Stimulated activated CD8-positive, alpha-beta memory T cell treated with anti-CD3 and anti-CD28 coated beads, Interleukin-4, amount 100 ng/mL, for 1 hour (primary cell): ENCODE measurements at places on chromosomes 5 and 9.

GRCh38 chr9:128149001-128149701, at the start of gene LCN2:
LCN2 (plus strand) TSS chr9:128149453; CDS start chr9:128149526, 73 bp downstream.
- no peak for DNase-seq

- DNase-seq = no peak
Measured at GRCh38 chr5:142455856-142456255, 131.0 kb upstream of the SPRY4 start.

- DNase-seq = no peak
Measured at GRCh38 chr5:59810041-59810440, 83.5 kb downstream of the PDE4D start.

GRCh38 chr5:146400201-146400600, 46.9 kb upstream of the TCERG1 start:
- no peak for DNase-seq

- DNase-seq = no peak
Measured at GRCh38 chr5:81544351-81545018, 150.6 kb upstream of the ACOT12 start.
